ENCODE measurements at places on chromosomes 4 and X.

DNA sequence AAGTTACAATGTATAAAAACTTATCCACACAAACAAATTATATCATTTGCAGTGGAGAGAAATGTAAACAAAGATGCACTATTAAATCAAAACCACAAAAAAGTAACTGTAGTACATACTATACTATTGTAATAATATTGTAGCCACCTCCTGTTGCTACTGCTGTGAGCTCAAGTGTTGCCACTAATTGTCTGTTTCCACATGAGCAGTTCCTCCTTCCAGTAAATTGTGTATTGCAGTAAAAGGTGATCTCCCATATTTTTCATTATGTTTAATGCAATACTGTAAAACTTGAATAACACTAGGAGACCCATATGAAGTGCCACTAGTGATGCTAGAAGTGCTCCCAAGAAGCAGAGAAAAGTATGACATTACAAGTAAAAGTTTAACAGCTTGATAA, 11.7 kb downstream of the LIN54 start:
- no peak for DNase-seq

GRCh38 chrX:136196691-136197155, 49.4 kb downstream of the FHL1 start:
- no peak for DNase-seq

GRCh38 chrX:3326681-3327080, 19.8 kb downstream of the MXRA5 start:
- no peak for DNase-seq

DNA sequence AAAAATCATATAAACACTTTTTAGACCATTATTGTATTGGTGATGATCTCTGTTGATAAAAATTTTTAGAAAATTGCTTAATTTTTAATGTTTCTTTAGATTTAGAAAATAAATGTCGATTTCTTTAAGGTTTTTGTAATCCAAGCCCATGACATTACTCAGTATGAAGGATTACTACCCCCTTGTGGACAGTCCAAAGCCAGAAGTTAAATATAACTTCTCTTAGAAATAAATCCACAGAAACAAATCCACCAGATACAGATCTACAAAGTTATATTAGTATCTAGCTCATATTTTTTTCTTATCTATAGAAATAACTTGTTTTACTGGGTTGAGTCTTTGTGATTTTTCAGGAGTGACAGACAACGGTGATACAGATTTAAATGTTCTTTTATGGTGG, 18.9 kb downstream of the TIFA start:
- no peak for DNase-seq

GRCh38 chrX:129930941-129931410, 25.0 kb downstream of the UTP14A start:
- peak; percentile 0 for DNase-seq

DNA sequence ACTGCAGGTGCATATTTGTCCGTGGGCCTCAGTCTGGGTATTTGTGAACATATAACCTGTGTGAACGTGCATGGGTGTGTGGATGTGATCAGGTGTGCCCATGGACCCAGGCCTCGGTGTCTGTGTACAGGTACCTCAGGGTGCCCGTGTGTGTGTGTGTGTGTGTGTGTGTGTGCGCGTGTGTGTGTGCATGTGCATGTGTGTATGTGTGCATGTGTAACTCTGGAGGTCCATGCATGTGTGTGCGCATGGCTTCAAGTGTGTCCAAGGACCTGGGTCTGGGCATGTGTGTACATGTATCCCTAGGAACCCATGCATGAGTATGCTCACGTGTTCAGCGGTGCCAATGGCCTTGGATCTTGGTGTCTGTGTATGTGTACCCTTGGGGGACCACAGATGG, 15.8 kb downstream of the FTSJ1 start:
- no peak for DNase-seq

- no peak for DNase-seq
Measured at GRCh38 chr4:111807576-111807975, 337.7 kb upstream of the FAM241A start.

- DNase-seq: no peak
Measured at GRCh38 chr4:73329300-73329699, 70.7 kb upstream of the ANKRD17 start.

DNA sequence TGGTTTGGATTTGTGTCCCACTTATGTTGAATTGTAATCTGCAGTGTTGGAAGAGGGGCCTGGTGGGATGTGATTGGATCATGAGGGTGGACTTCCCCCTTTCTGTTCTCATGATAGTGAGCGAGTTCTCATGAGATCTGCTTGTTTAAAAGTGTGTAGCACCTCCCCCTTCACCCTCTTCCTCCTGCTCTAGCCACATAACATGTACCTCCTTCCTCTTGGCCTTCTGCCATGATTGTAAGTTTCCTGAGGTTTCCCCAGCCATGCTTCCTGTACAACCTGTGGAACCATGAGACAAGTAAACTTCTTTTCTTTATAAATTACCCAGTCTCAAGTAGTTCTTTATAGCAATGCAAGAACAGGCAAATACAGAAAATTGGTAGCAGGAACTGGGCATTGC, 138.7 kb downstream of the INPP4B start:
- no peak for DNase-seq

DNA sequence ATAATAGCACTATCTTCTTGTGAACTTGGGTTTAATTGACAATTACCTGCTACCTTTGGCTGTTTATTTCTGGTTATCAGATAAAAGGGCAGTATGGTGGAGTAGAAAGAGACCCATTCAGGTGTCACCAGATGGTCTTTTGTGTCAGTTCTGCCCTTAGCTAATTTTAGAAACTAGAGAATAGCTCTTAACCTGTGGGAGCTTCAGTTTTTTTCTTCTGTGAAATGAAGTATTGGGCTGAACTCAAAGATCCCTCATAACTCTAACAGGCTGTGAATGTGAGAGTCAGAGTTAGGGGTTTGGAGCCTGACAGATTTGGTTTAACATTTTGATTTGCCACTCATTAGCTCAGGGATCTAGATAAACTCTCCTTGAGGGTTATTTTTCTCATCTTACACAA, 335.2 kb downstream of the PPP1R2C start:
- no peak for DNase-seq

DNA sequence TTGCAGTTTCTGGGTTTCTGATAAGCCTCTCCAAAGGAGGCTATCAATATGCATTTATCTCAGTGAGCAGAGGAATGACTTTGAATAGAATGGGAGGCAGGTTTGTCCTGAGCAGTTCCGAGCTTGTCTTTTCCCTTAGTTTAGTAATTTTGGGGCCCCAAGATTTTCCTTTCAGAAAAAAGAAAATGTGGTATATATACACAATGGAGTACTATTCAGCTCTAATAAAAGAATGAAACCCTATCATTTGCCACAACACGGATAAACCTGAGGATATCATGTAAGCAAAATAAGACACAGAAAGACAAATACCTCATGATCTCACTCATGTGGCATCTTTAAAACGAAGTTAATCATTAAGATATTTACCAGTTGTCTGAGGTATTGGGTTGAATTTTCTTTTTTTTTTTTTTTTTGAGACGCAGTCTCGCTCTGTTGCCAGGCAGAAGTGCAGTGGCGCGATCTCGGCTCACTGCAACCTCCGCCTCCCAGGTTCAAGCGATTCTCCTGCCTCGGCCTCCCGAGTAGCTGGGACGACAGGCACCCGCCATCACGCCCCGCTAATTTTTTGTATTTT, 540 bp downstream of the ZNF721 start:
- no peak for DNase-seq

DNA sequence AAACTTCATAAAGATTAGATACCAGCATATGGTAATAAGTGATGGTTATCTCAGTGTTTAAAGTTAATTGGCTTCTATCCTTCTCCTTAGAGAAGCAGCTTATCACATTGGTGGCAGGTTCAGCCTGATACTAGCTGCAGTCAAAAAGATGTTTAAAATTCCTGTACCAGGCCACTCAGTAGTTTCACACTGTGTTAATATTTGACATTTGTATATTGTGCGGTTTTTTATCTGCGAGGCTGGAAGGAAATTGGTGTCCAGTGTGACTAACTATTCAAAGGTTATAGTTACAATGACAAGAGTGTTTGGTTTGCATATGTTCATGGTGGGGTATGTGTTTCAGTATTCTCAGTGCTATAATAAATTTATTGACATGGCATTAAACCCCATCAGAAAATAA, 27.5 kb upstream of the TBC1D8B start:
- DNase-seq: no peak

GRCh38 chr4:165152527-165152926, 39.9 kb upstream of the TMEM192 start:
- peak; percentile 4 for DNase-seq

DNA sequence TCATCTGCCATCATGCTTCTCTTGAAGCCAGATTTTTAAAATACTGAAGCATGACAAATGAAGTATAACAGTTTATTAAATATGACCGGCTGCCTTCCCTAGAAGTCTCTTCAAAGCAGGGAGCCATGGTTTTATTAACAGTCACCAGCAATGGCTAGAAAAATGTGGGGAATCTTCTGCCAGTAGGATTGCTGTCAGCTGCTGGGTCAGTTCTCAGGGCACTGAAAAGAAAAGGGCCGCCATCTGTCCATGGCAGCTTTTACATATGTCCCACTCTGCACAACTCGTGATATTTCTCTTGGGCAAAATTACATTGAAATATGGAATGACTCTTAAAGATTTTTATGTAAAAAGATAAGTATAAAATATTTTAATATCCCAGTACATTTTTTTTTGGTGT, 2.8 kb downstream of the CCNG2 start:
- DNase-seq: no peak

- DNase-seq: no peak
Measured at GRCh38 chr4:42401171-42401570, 3.9 kb downstream of the SHISA3 start.

- DNase-seq: no peak
Measured at GRCh38 chrX:122641826-122642225, 542.3 kb upstream of the GRIA3 start.

GRCh38 chrX:100939333-100939732, 10.6 kb upstream of the XKRX start:
- no peak for DNase-seq

- no peak for DNase-seq
Measured at GRCh38 chr4:31545330-31545729, 825.2 kb downstream of the PCDH7 start.

GRCh38 chrX:443536-444210, 57.0 kb upstream of the PPP2R3B start:
- DNase-seq: peak; percentile 57

- no peak for DNase-seq
Measured at GRCh38 chr4:73868206-73869129, 725 bp upstream of the CXCL1 start.

GRCh38 chr4:53005149-53005546, 143.0 kb downstream of the RASL11B start:
- no peak for DNase-seq

DNA sequence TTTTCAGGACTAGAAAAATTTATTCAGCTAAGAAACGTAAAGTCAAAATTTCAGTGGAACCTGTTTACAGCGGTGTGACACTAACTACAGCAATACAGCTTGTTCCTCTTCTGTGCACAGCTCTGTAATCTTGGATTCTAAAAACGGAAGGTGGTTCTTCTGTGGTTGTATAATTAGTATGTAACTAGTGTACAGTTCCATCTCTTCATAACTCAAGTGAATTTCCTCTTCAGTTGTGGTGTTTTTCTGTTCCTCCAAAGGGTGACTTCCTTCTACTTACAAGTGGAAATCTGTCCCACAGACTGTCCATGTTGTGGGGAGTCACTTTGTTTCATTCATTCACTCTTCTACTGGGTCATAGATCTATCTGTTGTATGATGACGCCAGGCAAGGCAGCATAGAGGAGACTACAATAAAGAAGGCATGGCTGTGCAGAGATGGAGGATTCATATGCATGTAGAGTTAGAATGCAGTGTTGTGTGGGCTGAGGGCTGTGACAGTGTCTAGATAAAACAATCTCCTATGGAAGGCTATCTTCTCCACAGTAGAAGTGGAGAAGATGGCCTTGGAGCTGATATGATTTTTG, 5.4 kb downstream of the DAPP1 start:
- no peak for DNase-seq

- no peak for DNase-seq
Measured at GRCh38 chrX:63664083-63664482, 120.9 kb downstream of the ARHGEF9 start.

DNA sequence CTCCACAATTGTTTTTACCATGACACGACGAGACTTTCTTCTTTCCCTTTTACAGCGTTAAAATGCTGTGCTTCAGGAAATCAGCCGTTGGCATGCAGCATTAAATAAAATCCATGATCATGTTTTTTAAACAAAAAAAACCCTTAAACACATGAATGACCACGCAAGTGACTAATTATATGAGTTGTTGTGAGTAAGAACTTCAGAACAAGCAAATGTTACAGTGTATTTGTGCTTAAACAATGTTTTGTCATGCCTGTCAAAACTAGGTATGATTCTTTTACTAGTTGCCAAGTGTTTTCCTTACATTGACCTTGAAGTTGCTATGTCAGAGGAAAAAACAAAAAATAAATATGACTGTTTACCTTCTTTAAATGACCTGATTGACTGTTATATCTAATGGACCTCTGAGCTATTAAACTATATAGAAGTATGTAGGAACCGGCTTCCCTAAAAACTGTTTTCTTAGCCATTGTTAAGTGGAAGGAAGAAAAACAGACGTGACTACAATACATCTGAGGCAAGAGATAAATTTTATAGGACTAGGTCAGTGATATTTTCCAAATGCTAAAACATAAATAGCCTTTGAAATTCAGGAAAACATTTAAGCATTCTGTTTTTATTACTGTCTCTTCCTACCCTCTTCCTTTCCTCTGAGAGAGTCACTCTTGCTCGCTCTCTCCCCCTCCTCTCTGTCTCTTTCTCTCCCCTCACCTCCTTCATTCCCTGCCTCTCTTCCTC, 197.1 kb downstream of the PALLD start:
- DNase-seq: no peak

DNA sequence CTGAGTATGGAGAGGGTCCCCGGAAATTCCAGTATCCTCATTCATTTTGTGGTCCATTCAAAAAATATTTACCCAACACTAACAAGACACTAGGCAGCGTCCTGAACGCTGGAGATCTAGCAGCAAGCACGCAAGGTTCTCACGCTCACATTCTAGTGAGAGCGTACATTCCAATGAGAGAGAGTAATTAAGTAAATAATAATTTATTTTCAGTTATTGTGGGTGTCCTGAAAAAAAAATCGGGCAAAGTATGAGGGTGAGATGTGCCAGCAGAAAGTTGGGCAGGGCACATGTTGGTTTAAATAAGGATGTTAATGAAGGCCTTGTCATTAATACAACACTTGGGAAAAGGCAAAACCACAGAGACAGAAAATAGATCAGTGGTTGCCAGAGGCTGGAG, 4.0 kb upstream of the TMEM156 start:
- DNase-seq: peak; percentile 75

All from A172 (cell line).